HEK293T (cell line): ENCODE measurements at places on chromosomes 3 and 15.

GRCh38 chr15:97652041-97652440, 308.5 kb upstream of the ARRDC4 start:
- no peak for DNase-seq

DNA sequence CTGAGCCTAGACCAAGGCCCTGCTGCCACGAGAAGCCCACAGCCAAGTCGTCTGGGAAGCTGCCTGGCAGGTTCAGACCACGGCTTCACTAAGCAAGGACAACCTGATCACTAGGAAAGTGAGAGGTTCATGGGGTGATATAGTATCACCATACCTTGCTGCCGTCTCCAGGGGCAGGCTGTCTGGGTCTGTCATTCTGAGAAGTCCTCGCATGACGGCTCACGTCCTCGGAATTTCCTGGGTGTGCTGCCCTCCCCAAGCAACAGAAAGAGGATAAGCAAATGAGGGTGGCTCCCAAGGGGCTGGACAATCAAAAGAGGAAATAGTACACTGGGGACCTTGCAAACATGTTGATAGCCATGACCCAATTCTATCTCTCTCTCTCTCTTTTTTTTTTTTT, 207.4 kb upstream of the IGF1R start:
- DNase-seq = no peak

GRCh38 chr15:44596511-44597010, 59.6 kb downstream of the EIF3J start:
- no peak for DNase-seq

DNA sequence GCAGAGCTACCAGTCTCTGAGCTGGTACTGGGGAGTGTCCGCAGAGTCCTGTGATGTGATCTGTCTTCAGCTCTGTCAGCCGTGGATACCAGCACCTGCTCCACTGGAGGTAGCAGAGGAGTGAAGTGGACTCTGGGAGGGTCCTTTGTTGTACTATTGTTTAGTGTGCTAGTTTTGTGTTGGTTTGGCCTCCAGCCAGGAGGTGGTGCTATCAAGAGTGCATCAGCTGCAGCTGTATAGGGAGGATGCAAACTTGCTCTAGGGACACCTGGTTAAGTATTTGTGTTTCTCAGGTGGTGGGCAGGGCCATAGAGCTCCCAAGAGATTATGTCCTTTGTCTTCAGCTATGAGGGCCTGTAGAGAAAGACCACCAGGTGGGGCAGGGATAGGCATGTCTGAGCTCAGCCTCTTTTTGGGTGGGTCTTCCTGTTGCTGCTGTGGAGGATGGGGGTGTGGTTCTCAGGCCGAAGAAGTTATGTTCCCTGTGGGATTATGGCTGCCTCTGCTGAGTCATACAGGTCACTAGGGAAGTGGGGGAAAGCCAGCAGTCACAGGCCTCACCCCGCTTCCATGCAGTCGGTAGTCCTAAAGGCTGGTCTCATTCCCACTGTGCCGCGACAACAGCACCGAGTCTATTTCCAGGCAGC, 443.2 kb upstream of the TBL1XR1 start:
- DNase-seq = no peak

DNA sequence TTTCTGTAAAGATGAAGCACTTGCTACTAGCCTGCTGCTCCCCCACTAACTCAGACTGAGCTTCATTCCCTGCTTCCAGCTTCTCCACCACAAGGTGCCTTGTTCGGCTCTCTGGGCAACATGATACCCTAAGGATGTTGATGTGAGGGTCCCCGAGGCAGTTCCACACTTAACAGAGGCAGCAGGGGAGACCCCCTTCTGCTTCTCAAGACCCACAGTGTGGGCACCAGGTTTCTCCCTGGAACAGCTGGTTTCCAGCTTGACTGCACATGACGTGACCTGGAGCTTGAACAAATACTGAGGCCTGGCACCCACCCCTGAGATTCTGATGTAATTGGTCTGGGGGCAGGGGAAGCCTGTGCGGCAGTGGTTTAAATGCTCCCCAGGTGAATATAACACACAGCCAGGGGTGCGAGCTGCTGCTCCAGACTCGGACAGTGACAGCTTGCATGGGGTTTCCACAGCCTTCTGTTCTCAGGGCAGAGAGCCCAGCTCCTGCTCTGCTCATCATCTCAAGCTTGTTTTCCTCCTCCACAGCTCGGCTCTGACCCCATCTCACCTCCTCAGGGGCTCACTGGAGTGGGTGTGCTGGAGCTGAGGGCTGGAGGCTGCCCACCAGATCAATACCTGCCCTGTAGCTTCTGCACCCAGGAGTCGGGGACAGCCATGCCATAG, 95.0 kb upstream of the HACD2 start:
- DNase-seq = no peak

DNA sequence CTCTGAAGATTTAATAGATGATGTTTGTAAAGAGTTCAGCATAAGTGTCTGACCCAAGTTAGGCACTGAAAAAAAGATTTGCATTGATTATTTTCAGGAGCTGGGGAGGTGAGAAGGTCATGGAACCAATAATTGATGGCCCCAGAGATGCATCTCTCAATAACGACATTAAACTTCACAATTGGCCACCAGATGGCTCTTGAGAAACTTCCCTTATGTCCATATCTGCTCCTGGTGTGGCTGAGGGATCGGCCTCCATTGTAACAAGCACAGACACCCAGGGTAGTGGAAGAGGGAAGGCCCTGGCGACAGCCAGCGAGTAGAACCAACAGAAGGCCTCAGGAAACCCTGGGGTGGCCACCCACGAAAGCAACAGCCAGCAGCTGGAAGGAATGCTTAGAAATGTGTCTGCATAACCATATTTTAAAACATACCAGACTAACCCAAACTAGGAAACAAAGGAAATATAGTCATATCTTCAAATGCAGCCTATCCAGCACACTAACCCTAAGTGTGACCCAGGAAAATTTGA, 536.7 kb downstream of the SOX2 start:
- DNase-seq = peak; percentile 9

DNA sequence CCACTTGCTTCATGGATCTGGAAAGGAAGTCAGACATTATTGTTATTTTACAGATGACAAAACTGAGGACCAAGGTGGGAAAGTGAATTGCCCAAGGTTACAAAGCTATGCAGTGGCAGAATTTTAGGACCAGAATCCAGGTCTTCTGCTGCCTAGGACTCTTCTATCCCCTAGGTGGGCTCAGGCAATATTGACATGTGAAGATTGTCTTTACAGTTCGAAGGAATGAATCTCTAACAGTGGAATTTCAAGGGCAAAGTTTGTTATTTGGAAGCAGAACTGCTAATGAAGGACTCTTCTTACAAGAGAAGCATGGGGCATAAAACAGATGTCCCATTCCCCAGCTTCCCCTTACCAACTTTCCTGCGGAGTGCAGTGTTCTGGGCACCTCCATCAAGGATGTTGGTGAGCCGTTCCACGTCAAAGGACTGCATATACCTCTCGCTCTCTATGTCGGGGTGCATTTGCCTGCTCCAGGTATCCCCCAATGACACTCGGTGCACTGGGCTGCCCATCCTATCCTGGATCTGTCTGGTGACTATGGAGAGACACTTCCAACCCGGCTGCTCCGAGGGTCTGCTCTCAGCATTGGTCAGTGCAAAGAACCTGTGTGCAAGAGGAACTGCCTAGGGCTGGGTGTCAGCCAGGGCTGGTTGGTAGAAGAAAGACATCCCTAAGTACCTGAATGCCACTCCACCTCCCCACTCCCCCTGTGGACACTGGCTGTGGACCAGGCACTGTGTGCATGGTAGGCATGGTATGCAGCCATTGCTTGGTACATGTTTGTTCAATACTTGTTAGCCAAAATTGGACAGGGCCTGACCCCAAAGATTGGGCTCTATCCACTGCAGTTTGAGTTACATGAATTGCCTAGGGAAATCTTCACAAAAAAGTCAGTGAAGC, 2.1 kb downstream of the ACOX2 start:
- no peak for DNase-seq

DNA sequence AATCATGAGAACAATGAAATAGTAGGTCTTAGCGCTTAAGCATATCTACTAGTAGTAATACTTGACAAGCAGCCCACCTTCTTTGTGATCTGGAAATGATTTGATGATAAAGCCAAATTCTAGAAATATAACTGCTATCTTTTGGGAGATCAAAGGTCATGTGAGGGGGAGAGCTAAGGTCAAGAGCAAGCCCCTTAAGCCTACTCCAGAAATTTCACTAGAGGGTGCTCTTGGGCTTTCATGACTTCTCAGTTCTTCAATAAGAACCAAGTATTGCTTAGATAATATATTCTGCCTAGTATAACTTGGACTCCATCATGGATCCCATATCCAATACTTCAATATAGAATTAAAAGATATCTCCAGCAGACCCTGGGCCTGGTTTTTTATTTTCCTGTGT, 319.6 kb downstream of the ZBTB20 start:
- DNase-seq = peak; percentile 33

DNA sequence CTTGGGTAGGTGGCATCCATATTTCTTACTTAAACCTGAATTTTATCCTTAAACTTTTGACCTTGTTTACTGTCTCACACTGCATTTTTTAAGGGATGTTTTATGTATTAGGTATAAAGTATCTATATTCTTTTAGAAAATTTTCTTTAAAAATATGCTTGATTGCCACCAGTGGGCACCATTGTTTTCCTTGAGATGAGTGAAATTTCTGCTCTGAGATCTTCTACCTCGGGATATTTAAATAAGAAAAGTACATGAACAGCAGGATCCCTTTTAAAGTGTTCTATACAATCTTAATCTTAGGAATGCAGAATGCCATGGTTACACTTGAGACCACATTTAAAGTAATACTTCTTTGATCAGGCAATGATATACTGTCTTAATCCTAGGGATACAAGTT, 108.7 kb downstream of the SLMAP start:
- no peak for DNase-seq

GRCh38 chr3:148990236-148990635, 1.1 kb upstream of the GYG1 start:
- no peak for DNase-seq

- DNase-seq = no peak
These were observed 102.3 kb downstream of the P2RY1 start for GRCh38 chr3:152937234-152937633.

DNA sequence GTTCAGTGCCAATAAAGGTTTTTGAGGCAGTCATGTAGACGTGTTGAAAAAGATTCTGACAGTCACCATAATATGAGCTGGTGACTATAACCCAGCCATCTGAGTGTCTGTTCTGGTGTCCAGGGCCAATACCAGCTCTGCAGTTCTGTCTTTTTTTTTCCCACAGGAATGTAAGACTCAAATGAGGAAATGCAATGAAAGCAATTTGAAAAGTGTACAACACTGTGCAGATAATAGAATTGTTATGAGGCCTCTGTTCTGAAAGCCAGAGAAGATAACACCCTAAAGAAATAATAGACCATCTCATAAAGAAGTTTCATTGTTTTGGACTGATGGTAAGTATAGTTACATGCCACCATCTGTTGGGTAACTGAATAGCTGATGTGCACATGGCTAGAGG, 57.1 kb downstream of the CLDN1 start:
- no peak for DNase-seq

GRCh38 chr3:13160619-13161018, 87.4 kb upstream of the IQSEC1 start:
- no peak for DNase-seq

DNA sequence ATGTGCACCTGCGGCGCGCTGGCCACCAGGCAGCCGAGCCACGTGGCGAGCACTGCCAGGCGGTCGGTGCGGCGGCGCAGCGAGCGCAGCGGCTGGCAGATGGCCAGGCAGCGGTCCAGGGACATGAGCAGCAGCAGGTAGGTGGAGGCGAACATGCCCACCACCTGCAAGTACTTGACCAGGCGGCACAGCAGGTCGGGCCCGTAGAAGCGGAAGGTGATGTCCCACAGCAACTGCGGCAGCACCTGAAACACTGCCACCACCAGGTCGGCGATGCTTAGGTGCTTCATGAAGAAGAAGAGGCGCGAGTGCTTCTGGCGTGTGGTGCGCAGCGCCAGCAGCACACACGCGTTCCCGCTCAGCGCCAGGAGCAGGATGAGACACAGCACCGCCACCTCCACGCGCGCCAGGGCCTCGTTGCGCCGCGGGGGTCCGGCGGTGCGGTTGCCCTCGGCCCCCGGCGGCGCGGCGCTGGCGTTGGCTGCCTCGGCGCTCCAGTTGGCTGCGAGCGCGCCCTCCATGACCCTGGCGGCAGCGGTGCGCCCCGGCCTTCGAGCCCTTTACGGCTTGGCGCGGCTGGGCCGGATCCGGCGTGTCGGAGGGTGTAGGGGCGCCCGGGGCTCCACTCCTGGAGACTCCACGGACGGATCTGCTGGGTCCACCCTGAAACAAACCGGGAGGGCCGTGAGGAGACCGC, 1.6 kb downstream of the OXTR start:
- DNase-seq = no peak

DNA sequence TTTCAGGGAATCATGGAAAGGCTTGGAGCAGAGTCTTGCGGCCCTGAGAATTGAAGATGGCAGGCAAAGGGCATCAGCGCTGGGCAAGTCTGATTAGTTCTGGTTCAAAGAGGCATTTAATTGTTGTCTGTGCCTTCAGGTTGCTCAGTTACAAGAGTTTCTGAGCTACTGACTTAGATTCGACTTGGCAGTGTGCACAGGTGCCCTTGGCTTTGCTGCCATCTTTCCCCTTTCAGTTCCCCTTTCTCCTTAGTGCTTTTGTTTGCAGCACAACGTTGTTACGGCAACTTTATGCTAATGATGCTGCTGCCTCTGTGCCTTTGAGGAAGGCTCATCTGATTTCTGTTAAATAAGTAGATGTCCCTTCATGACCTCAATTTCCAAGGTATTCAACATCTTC, 12.5 kb downstream of the P2RY14 start:
- no peak for DNase-seq

DNA sequence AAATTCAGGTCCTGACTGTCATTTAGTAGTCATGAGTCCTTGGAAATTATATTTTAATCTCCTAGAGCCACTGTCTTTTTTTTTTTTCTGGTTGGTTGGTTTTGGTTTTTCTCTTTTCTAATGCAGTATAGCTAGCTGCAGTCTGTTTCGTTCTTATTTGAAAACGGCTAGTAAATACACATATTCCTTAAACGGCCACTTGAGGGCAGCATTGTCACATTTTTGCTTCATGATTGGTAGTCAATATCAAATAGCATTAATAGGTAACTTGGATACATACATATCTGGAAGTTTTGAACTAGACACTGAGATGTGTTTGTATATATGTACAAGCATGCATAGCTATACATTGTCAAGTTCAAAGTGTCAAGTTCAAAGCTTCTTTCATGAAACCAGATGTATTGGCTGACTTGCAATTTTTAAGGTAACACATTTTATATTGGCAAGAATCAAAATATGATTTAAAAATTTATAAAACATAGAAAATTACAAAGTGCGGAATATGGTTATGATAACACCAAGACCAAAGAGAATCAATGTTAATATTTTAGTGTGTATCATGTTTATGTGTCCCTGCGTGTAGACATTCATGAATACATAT, 22.5 kb downstream of the GABRA5 start:
- DNase-seq = no peak

DNA sequence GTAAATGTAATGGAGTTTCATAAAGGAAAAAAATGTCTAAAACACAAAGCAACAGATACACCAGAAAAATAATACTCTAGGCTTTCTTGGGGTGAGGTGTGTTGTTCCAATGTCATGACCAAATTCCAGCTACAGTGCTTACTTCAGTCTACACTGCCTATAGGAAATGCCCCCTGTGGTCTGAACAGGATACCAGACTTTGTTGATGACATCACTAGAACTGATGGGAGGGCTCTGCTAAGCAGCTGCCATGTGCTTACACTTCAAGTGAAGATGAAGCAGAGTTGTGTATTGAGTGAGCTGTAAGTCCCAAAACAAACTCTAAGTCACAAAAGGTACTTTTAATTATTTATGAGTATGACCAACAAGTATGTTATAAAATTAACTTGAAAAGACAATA, 456.1 kb upstream of the IL12A start:
- peak; percentile 17 for DNase-seq
